Renal cortex interstitium (tissue), 15 donors: ENCODE measurements at places on chromosomes 6 and 20. TPM values are rescaled to one million over a fixed set of nuclear protein-coding genes. Genes with fewer than 3 reads are reported as not detected.

GRCh38 chr6:44006123-44006871 lies 121.0 kb downstream of the MRPL14 start:
- no peak for DNase-seq

Gene FERMT1
- polyA plus RNA-seq, result 5.2 TPM

DNA sequence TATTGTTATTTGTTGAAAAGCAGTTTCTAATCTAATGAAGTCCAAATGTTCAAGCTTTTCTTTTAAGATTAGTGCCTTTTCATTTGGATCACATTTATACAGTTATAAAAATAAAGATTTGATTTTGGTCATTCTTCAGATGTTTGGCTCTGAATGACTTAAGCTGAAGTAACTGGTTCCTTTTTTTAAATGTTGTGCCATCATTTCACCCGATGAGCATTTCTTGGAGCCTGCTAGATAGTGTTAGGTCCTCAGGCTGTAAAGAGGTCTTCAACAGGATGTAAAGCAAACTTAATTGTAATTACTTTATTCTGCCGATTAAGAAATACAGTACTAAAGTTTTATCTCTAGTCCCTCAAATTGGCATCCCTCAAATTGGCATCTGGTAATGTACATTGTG lies 41.2 kb upstream of the ASIP start:
- no peak for DNase-seq

DNA sequence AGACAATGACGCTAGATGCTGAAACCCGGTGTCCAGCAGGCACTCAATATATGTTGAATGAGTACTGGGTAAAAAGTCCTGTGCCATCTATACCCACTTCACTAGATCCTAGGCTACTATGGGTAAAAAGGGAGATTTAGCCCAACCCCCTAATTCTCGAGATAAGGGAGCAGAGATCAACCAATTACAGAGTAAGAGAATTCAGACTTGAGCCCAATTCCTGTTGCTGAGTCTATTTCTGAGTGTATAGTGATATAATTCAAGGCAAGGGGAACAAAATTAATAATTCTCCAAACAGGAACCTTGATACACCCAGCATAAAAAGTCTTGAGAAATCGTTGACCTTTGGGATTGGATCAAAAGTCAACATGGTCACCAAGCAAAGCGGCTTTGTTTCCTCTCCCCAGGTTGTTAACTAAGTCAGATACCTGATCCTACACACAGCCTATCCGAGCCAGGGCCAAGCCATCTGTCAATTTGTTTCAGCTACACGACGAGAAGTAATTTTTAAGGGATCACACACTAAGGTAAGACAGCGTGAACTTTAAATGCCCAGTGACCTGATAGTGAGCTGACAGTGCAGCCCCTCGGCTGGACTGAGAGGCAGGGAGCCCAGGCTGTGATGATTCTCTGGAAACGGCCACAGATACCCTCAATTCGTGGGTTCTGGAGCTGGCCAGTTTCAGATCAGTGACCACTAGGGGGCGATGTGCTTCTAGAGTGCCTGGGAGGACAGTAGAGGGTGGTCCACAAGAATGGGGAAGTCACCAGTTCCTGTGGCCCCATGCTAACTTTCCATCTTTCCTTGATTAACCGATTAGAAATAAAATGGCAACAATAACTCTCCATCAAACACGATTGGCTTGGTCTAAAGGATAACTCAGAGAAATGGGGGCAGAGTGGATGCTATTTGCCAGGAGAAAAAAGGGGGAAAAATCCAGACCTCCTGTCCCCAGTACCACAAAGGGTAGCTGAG lies 46.2 kb downstream of the SLC22A23 start:
- peak; percentile 44 for DNase-seq

- no peak for DNase-seq
Measured at GRCh38 chr6:136792095-136792409, 225 bp downstream of the MAP3K5 start.

DNA sequence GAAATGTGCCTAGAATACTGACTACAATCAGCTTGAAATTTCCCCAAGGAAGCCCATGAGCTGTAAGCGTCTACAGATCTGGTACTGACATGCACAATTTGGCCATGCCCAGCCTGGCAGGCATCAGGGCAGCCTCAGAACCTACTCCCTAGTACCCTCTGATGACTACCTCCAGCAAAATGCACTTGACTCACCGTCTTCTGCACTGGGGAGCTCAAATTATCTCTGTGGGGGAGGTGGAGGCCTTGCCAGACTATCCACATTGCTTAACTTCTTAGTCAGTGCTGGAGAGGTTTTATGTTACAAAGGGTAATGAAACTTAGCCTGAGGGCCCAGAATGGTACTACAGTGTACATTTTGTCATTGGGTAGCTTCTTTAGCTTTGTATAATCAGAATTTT lies 126.0 kb upstream of the ADGRF1 start:
- DNase-seq, result no peak

Gene DEFB124
- polyA plus RNA-seq, result 0.36 TPM

Gene MRAP2
- 4.2 TPM for polyA plus RNA-seq

Gene TOX2
- 4.7 TPM for polyA plus RNA-seq

DNA sequence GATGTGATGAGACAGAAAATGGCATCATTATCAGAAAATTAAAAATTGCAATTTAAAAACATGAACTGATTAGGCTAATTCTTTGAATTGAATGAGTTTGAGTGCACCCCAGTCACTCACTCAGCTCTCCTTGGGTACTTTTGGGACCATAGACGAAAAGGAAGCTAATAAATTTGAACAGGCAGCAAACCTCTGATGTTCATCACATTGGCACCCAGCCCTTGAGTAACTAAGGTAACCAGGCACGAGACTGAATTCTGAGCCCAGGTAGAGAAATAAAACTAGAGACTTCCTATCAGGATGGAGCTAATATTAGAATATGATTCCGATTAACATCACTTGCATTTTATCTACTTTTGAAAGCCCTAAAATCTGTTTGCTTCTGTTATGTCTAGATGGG lies 80.9 kb upstream of the ISM1 start:
- DNase-seq, result no peak

DNA sequence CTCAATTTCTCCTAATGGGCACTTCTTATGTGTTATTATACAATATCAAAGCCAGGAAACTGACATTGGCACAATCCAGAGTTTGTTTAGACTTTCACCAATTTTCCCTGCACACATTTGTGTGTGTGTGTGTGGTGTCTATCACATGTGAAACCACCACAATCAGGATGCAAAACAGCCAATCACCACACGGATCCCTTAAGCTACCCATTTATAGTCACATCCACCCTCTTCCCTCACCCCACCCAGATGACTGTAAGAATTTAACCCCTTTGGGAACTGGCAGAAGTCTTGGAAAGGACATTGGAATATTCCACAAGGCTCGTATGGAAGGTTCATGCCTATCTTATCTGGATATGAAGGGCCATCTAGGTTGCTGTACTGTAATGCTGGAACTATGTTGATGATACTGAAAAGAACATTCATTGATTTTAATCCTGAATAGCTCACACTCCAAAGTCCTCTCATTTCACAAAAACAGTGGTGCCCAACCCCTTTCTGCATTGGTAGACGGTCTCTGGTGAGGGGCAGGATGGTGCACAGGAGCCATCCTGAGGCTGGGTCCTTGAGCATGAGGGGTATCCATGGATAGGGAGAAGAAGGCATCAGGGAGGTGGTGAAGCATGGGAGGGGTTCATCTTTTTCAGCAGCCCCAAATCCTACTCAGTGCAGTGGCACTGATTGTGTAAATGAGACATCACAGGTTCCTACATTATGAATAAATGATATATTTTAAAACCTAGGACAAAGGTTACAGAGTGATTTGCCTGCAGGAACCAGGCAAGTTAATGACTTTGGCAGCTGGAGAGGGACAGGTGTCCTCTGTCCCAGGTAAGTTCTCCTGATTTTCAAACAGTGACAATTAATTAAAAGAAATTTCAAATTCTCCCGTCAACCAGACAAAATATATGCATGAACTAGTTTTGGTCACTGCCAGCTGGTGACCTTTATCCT lies 12.1 kb upstream of the CTCFL start:
- DNase-seq, result no peak

Gene PRRT1
- 2.4 TPM for polyA plus RNA-seq

Gene ANGPT4
- polyA plus RNA-seq, result 0.40 TPM

Gene TRIM40
- 0.11 TPM for polyA plus RNA-seq

DNA sequence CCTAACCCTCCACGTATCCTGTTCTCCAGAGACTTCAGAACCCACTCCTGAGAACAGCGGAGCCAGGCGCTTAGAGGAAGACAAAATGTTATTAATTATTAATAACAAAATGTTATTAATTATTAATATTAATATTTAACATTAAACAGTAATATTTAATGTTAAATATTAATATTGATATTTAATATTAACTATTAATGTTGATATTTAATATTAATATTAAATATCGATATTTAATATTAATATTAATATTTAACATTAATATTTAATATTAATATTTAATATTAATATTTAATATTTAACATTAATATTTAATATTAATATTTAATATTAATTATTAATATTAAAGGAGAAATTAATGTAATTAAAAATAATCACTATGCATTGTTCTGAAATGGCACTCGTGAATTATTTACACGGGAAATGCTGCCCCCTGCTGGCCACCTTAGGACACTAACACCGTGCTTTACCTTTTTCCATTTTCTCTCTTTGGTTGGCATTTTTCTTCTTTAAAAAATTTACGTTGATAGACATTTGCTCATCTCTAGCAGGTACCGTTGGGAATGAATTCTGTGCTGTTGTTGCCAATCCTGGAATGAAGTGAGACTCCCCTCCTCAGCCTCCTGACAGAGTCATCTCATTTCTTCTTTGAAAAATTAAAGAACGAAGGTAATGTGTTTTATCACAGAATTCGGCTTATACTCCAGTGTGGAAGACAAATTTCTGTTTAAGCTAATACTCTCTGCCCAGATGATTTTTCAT lies 7.5 kb upstream of the GGTLC1 start:
- no peak for DNase-seq

GRCh38 chr20:17898548-17898994 lies 70.0 kb downstream of the SNX5 start:
- no peak for DNase-seq

GRCh38 chr6:162857326-162857725 lies 129.6 kb downstream of the PACRG start:
- no peak for DNase-seq

Gene SLC35D3
- polyA plus RNA-seq, result 0.19 TPM

Gene TAGAP
- polyA plus RNA-seq, result 0.84 TPM

DNA sequence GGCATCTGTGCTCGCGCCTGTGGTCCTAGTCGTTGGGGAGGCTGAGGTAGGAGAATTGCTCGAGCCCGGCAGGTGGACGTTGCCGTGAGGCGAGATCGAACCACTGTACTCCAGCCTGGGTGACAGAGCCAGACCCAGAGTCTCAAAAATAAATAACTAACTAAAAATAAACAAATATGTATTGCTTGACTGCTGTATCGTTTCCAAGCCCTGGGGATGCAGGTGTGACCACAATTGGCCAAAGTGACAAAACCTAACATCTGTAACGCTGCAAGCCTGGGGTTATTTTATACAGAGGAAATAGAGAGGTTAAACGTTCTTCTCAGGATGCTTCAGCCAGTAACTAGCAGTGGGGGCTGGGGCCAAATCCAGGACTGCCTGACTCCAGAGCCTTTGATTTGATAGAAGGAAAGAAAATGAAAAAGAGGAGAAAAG lies 1.9 kb upstream of the SRSF3 start:
- no peak for DNase-seq

Gene TUBB2B
- polyA plus RNA-seq, result 153 TPM

Gene HSPA1L
- polyA plus RNA-seq, result 3.3 TPM

DNA sequence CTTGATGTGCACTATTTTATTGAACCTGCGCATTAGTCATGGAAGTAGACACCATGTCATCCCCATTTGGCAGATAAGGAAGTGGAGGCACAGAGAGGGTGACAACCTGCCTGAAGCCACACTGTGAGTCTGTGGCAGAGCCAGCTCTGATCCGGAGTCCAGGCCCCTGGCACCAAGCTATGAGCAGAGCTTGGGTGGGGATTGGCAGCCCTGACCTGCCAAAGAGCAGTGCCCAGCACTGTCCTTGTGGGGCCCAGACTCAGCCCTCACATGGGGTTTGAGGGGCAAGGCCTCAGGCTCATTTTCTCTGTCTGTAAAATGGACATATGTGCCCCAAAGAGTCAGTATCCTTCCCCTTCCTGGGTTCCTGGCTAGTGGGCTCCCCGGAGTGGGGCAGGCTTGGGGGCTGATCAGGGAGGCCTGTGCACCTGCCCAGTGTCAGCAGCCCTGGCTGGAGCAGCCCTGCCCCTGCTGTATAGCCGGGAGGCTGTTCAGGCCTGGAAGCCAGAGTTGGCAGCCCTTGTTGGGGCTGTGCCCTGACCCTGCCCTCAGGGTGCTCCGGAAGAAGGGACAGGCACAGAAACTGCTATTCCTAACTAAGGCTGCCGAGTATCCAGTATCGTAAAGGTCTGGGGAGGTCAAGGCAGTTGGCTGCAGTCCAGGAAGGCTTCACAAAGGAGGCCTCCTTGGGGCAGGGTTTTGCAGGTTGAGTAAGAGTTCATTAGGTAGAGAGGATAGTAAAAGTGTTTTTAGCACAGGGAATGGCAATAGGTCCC lies 38.7 kb downstream of the TGM2 start:
- DNase-seq, result no peak

GRCh38 chr6:79802657-79803300 lies 144.6 kb downstream of the ELOVL4 start:
- DNase-seq, result no peak

GRCh38 chr20:55004044-55004443 lies 528.7 kb downstream of the DOK5 start:
- DNase-seq, result no peak

DNA sequence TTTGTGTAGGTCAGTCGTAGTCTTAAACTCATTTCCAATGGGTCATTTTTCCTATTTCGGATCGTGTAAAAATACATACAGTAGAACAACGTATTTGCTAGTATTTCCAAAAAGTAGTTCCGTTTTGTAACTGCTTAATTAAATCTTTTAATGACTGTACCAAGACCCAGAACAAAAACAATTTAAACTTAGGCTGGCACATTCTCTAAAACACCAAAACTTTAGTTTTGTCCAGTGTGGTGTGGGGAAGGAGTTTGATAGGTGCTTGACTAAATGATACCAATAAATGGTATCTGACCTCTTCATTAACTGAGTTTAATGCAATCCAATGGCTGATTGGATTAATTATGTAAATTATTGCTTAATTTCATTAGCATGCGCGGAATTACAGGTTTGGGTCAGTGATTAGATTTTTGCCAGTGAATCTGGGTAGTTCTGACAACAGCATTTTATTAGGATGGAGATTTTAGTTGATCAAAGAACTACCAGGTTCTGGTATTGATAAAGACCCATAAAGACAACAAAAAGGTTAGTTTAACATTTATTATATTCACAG lies 20.8 kb downstream of the OR2B2 start:
- DNase-seq, result no peak

GRCh38 chr6:56938649-56939191 lies 16.2 kb upstream of the BEND6 start:
- no peak for DNase-seq

DNA sequence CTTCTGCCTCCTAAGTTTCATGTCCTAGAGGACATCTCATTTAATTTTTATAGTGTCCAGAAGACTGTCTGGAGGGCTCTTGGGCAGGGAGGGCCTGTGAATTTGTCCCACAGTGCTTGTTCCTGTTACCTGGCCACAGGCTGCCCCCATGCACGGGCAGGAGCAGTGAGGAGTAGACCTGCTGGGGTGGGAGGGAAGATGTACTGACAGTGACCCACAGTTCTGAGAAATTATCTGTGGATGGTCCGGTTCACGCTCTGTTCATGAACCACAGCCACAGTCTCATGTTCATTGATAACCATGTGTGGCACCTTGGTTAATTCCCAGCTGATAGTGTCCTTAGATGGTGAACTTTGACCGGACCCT lies 18.8 kb upstream of the ZNF831 start:
- no peak for DNase-seq

Gene MEI4
- polyA plus RNA-seq, result 1.6 TPM

Gene NHSL1
- 14.1 TPM for polyA plus RNA-seq
